ENCODE measurements at places on chromosomes 4 and X. TPM values are rescaled to one million over a fixed set of nuclear protein-coding genes. Genes with fewer than 3 reads are reported as not detected.

DNA sequence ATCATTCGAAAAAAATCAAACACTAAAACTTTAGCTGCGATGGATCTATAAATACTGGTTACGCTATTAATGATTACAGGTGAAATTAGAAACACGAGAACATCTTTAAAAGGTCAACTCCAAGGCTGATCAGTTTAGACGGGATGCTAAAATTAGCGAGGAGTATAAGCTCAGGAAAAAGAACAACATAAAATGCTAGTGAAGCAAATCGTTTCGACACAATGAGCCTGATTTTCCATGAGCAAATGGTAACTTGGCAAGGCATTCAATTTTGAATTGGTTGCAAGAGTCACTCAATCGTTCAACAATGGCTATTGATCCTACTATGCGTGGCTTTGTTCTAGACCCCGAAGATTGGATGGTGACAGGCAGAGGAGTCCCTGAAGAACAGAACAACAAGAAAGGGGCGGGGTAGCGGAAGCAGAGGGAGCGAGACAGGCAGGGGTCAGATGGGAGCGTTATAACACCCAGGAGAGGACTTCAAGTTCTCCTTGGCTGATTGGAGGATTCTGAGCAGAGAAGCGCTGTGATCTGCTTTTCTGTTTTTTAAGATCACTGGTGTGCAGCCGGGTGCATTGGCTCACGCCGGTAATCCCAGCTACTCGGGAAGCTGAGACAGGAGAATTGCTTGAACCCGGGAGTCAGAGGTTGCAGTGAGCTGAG is 146.5 kb downstream of the RBM47 start:
- DNase-seq = no peak

- no peak for DNase-seq
Measured at GRCh38 chrX:71650333-71650969, 16.9 kb upstream of the LOC101059915 start.

- no peak for DNase-seq
Measured at GRCh38 chrX:107360788-107361360, 88.6 kb upstream of the FRMPD3 start.

- no peak for DNase-seq
Measured at GRCh38 chrX:155873188-155873587, 8.0 kb upstream of the VAMP7 start.

DNA sequence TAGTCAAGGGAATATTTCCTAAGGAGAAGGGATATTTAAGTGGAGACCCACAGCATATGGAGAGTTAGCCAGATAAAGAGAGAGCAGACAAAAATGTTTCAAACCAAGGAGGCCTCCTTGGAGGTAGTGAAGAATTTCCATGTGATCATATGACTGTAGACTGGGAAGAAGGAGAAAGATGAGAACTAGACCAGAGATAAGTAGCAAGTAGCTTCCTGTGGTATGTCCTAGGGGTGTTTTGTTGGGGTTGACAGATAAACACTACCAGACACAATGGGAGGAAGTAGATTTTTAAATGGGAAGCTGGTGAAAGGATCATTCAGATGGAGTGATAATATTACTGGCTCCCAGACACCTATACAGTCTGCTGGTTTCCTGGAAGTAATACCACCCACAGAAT is 13.6 kb downstream of the SYAP1 start:
- no peak for DNase-seq

DNA sequence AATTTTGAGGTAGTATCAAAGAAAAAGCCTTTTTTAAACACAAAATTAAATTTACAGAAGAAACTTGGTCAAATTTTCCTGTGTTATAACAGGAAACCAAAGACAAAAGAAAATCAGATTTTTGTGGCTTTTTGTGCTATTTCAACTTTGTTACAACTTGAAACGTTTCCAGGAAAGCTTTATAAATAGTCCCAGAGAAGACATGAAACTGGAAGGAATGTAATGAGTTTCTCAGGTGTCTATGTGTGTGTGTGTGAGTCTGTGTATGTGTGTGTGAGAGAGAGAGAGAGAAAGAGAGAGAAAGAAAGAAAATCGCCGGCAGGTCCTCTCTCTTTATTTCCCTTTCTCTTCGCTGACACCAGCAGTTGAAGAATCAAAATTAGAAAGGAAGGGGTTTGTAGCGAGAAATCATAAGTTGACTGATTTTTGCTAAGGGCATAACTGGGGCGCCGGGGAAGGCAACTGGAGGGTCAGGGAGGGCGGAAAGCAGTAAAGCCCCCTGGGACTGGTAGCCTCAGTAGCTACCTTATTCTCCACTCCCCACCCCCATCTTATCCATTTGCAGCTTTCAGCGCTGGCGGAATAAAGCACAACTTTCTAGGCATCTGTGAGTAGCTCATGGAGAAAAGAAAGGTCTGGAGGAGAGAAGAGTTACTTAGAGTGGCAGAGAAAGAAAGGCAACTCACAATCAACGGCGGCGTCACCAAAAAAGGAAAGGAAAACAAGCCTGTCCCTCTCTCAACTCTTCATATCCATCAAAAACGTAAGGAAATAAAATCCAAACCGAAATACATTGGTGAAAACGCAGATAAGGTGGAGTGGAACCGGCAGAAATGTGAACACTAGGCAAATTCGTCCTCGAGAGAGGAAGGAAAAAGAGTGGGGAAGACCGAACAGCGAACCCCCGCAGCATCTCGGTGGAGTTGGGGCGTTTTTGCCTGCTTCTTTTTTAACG is 1.3 kb downstream of the TMEM47 start:
- DNase-seq = no peak

DNA sequence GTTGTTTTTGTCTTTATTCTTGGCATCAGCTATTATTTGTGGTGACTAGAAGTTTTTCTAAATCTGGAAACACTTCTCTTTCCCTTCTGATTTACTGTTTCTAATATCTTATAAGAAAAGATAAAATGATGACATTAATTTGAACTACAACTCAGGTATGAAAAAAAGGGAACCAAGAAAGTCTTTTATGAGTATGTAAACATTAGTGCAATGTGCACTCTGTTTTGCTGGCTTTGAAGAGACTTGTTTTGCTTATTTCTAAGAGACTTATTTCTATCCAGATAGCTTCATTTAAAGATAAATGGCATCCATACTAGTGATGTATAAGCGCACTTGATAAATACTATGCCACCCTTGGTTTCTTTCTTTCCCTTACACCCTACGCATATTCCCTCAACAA is 10.1 kb upstream of the AMBN start:
- no peak for DNase-seq

GRCh38 chrX:25523574-25524540 is 508.1 kb upstream of the ARX start:
- no peak for DNase-seq

DNA sequence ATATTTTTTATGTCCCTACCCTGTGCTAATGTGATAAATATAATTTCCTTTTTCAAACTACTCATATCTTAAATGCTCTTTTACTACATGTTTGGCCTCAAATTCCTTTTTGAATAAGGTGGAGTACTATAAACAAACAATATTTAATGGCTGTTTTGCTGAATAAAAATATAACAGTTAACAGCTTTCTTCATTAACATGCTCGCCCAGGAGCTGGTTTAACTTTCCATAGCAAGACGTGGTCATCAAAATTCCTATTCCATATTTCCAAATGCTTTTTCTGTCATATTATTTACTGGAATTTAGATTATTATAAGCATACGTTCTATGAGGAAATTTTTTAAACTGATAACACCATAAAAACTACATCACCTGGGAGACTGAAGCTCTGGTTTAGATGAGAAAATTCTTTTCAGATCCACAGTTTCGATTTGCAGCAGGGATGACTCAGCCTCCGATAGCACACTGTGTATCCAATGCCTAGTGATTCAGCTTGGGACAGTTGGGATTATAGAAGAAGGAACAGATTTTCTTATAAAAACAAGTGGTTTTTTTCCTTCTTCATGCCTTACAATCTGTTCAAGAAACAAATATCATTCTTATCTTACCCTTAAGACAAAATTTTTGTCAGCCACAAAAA is 129.1 kb downstream of the FBXO8 start:
- DNase-seq = no peak

- no peak for DNase-seq
Measured at GRCh38 chr4:18439311-18439710, 417.8 kb upstream of the LCORL start.

GRCh38 chr4:147924604-147925412 is 192.9 kb downstream of the ARHGAP10 start:
- peak; percentile 22 for DNase-seq

GRCh38 chrX:69291116-69291515 is 125.9 kb upstream of the PJA1 start:
- no peak for DNase-seq

- no peak for DNase-seq
Measured at GRCh38 chr4:76342803-76343202, 36.3 kb downstream of the STBD1 start.

GRCh38 chr4:169108303-169108702 is 98.2 kb upstream of the CBR4 start:
- no peak for DNase-seq

DNA sequence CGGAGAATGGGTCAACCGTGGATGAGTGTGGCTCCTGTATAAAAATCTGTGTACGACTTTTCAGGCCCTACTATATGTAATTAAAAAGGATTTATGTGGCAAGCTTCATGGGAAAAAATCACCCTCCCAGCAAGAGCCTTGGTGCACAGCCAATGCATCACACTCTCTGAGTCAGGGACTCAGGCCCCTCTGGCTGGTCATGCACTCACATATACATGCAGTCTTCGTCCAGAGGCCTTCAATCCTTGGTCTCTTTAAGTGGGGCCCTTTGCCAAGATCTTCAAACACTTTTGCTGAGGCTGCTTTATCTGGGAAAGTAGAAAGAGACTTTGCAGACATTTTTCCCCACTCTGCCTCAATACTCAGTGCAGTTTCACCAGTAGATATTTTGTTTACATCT is 311.4 kb upstream of the FSTL5 start:
- DNase-seq = no peak

DNA sequence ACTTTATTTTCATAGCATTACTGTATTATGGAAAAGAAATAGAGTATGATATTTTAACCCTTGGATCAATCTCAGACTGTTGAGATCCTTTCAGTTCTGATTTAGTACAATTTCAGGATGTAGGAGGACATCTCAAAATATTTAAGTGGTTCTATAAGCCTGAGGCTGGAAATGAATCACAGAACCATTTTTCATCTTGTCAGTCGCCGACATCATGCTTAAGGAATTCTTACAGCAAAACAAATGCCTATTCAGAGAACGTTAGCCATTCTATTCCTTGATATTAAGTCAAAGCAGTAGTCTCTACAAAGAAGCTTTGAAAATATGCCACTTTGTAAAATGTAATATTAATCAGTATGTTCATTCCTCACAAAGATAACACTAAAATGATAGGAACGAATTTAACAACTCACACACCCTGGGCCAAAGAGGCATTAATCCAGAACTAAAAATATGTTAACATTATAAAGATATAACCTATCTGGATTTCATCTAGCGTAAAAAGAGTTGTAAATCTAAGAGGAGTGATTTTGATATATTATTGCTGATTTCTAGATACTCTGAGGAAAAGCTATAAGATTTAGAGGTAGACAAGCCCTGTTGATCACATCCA is 152.0 kb downstream of the GASK1B start:
- no peak for DNase-seq

DNA sequence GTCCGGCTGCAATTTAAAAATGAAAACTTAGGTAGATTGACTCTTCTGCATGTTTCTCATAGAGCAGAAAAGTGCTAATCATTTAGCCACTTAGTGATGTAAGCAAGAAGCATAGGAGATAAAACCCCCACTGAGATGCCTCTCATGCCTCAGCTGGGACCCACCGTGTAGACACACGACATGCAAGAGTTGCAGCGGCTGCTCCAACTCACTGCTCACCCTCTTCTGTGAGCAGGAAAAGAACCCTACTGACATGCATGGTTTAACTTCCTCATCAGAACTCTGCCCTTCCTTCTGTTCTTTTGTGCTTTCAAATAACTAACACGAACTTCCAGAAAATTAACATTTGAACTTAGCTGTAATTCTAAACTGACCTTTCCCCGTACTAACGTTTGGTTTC is 41.0 kb downstream of the MAP7D3 start:
- DNase-seq = no peak

- no peak for DNase-seq
Measured at GRCh38 chrX:9912351-9913145, 54.6 kb upstream of the CLDN34 start.

- no peak for DNase-seq
Measured at GRCh38 chrX:78643874-78644273, 15.3 kb downstream of the RTL3 start.

Gene RHOXF2B
- not detected for total RNA-seq

Gene TMPRSS11B
- total RNA-seq = not detected

Gene TRIML2
- not detected for total RNA-seq

Gene CNGA1
- total RNA-seq = 2.3 TPM

Gene HMGB2
- 11.8 TPM for total RNA-seq

Gene WDR1
- 102 TPM for total RNA-seq

Gene RTL5
- total RNA-seq = 0.95 TPM

Gene ADH6
- total RNA-seq = 2.2 TPM

Gene PNMA6F
- total RNA-seq = not detected

Gene LRCH2
- total RNA-seq = 0.49 TPM

Gene FGFBP2
- total RNA-seq = not detected

Gene IL15
- total RNA-seq = 1.0 TPM

Gene OPRPN
- not detected for total RNA-seq
